Left cardiac atrium (tissue), 4 donors: ENCODE measurements at places on chromosomes 12 and 14. TPM values are rescaled to one million over a fixed set of nuclear protein-coding genes. Genes with fewer than 3 reads are reported as not detected.

GRCh38 chr12:131892711-131893604 lies 1.5 kb upstream of the ULK1 start:
- no peak for DNase-seq

GRCh38 chr12:42143452-42144157 lies 1.1 kb downstream of the GXYLT1 start:
- DNase-seq = no peak

DNA sequence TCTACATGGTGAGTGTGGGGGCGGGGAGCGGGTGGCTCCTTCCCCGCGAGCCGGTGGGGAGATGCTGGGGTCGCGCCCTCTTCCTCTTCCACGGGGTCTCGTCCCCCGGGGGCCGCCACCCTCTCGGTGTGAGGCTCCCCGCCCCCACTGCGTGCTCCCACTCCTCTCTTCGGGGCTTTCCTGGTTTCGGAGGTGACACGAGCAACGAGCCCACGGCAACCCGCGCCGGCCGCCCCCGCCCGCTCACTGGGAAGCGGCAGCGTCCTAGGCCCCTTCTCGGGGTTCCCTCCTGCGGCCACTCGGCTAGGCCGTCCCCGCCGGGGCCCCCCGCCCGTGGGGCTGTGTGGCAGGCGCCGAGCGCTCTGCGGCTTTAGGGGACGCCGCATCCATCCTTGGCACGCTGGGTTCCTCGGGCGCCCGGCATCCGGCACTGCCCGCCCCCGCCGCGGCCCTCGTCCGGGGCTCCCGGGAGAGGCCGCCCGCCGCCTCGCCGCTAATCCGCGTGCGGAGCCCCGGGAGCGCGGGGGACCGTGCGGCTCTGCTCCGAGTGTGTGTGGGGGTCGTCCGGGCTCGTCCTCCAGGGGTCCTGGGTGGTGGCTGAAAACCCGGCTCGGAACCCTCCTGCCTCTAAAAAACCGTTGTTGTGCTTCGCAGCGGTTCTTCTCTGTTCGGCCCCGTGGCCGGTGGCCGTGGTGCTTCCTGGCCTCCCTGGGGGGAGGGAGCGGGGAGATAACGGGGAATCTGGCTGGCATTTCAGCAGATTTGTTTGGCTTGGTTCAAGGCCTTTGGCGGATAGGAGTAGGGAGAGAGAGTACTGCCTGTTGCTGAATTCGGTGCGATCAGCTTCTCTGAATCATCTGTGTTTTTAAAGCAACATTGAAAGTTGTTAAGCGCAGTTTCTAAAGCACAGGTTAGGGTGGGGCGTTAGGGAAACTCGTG lies 1.0 kb downstream of the PCNX1 start:
- peak; percentile 77 for DNase-seq

The KRT72 gene
- total RNA-seq = not detected

GRCh38 chr12:20451761-20452160 lies 83.4 kb downstream of the PDE3A start:
- no peak for DNase-seq

The NEMP1 gene
- 2.8 TPM for total RNA-seq

The C1R gene
- total RNA-seq = 488 TPM

The PPP1R36 gene
- 0.38 TPM for total RNA-seq

DNA sequence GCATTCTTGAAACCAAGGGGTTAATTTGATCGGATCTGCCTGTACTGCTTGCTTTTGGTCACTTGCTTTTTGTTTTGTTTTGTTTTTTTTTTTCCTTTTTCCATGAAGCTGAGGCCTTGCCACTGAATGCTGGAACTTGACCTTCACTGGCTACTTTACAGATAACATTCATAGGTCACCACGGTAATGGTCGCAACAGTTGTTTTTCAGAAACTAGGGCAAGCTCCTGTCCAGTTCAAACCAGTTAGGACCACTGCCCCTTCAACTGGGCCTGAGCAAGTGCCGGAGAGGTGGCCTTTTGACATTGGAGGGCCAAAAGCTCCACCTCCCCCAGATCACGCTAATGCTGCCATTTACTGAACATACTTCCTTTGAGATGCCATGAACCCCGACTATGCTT lies 147.6 kb downstream of the FOXN3 start:
- DNase-seq = no peak

The PLEKHD1 gene
- 0.24 TPM for total RNA-seq

- no peak for DNase-seq
Measured at GRCh38 chr12:13186302-13186701, 10.2 kb upstream of the EMP1 start.

The LPAR5 gene
- 2.9 TPM for total RNA-seq

The PAX9 gene
- not detected for total RNA-seq

DNA sequence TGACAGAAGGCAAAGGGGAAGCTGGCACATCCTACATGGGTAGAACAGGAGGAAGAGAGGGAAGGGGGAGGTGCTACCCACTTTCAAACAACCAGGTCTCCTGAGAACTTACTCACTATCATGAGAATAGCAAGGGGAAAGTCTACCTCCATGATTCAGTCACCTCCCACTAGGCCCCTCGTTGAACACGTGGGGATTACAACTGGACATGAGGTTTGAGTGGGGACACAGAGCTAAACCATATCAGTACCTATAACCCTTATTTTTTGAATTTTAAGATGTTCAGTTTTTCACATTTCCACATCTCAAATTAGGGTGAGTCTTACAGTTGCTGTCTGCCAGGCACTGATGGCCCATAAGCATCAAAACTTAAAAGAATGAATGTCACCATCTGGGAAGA lies 80.2 kb upstream of the ST8SIA1 start:
- DNase-seq = no peak

GRCh38 chr12:52005218-52005902 lies 1.4 kb upstream of the TAMALIN start:
- no peak for DNase-seq
